ENCODE measurements at places on chromosomes 6 and 20. TPM values are rescaled to one million over a fixed set of nuclear protein-coding genes. Genes with fewer than 3 reads are reported as not detected.

The SLC22A16 gene
- not detected for total RNA-seq

The RIMS4 gene
- total RNA-seq, result 0.13 TPM

- H3K4me1 ChIP-seq, result no peaks in the 10 kb centered on the region
- H3K27ac ChIP-seq, result no peak overlapping the region
- no peaks in the 10 kb centered on the region for H3K36me3 ChIP-seq
- no peak overlapping the region for H3K4me3 ChIP-seq
- DNase-seq, result no peak
- H3K27me3 ChIP-seq, result no peaks in the 10 kb centered on the region
Measured at GRCh38 chr6:9745966-9746365, 668.9 kb downstream of the TFAP2A start.

DNA sequence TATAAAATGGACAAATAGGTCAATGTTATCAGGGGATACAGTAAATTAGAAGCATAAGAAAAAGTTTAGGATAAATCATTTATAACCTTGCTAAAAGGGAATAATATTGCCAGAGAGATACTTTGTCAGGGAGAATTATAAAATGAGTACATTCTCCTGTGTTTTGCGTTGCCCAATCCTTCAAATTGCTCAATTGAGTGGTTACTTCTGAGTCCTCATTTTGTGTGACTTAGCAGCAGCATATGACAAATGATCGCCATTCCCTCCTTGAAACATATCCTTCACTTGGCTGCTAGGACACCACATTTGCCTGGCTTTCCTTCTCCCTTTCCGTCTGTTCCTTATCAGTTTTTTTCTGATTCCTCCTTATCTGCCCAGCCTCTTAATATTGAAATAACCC, 106.7 kb upstream of the FLRT3 start:
- H3K27me3 ChIP-seq, result no peaks in the 10 kb centered on the region
- 0 out of 2 replicates have a peak, but pooled peaks cover 3% of the 10 kb centered on the region for H3K4me1 ChIP-seq
- H3K4me3 ChIP-seq, result no peak overlapping the region
- H3K27ac ChIP-seq, result no peak overlapping the region
- no peak for DNase-seq

DNA sequence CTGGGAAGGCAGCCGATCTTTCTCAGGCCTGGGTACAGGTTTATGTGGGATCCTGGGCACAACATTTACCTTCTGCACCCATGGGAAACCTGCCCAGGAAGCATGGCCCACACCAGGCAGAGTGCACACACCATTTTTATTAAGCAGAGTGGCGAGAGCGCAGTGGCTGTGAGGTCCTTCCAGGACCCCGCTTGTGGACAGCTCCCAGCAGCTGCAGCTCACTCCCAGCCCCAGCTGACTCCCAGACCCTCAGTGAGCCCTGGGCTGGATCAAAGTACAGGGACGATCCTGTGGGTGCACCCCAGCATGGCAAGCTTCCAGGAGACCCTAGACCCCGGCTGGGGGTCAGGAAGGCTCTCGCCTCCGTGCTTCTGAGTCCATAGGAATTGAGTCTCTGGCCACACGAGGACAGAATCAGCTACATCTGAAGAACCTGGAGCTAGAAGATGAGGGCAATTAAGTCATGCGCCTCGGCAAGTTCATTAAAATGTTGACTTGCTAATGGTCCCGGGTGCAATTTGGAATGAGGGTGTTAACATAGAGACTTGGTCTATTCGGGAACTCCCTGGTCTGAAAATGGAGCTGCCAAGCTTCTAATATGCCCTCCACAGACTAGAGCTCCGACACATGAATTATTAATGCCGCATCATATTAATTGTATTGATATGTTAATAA, 65.4 kb upstream of the SLCO4A1 start:
- no peak overlapping the region for H3K4me3 ChIP-seq
- H3K4me1 ChIP-seq, result no peaks in the 10 kb centered on the region
- H3K27me3 ChIP-seq, result peaks cover 100% of the 10 kb centered on the region

- H3K4me1 ChIP-seq, result no peaks in the 10 kb centered on the region
- H3K27me3 ChIP-seq, result peaks cover 40% of the 10 kb centered on the region
- no peak overlapping the region for H3K27ac ChIP-seq
- H3K36me3 ChIP-seq, result no peaks in the 10 kb centered on the region
Measured at GRCh38 chr6:167211881-167212712, 54.3 kb upstream of the GPR31 start.

DNA sequence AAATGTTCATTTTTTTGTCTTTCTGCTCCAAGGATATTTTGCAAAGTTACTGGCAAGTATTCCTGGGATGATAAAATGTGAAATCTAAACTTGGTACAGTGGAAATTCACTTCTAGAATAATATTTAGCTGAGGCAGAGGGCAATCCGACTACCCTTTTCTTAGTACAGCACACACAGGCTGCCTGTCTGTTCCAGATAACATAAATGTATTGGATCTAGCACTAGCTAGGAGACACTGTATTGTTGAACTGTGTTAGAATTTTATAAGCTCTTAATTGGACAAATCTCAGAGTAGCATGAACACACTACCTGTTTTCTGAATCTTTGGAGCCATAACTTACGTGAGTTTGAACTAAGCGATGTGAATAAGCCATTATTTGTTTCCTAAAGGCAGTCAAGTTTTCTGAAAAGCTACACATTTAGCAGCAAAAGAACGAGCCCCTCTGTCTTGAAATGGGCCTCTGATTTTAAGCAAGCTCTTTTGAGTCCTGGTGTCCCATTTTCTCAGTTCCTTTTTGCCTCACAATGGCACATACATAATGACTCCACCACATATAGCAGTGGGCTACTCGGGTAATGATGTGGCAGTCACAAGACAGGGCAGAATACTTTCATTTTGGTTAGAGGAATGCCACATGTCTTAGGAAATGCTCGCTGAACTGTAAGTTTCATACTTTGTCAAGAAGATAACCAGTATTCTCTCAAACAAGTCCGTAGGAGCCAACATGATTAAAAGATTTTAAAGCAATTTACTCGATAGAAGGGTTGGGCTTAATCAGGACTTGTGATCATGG, 116.5 kb upstream of the ESR1 start:
- no peaks in the 10 kb centered on the region for H3K4me1 ChIP-seq
- DNase-seq, result no peak
- H3K4me3 ChIP-seq, result no peak overlapping the region

The PRR18 gene
- not detected for total RNA-seq

- H3K27me3 ChIP-seq, result no peaks in the 10 kb centered on the region
- no peak overlapping the region for H3K4me3 ChIP-seq
- no peak overlapping the region for H3K27ac ChIP-seq
- H3K36me3 ChIP-seq, result no peaks in the 10 kb centered on the region
- H3K4me1 ChIP-seq, result no peaks in the 10 kb centered on the region
Measured at GRCh38 chr6:142913511-142914047, 31.4 kb downstream of the HIVEP2 start.

- H3K27ac ChIP-seq, result no peak overlapping the region
- no peak overlapping the region for H3K4me3 ChIP-seq
- H3K4me1 ChIP-seq, result peaks cover 34% of the 10 kb centered on the region
- no peaks in the 10 kb centered on the region for H3K27me3 ChIP-seq
- DNase-seq, result no peak
- peaks cover 51% of the 10 kb centered on the region for H3K36me3 ChIP-seq
Measured at GRCh38 chr6:108575905-108576494, 15.3 kb downstream of the FOXO3 start.

DNA sequence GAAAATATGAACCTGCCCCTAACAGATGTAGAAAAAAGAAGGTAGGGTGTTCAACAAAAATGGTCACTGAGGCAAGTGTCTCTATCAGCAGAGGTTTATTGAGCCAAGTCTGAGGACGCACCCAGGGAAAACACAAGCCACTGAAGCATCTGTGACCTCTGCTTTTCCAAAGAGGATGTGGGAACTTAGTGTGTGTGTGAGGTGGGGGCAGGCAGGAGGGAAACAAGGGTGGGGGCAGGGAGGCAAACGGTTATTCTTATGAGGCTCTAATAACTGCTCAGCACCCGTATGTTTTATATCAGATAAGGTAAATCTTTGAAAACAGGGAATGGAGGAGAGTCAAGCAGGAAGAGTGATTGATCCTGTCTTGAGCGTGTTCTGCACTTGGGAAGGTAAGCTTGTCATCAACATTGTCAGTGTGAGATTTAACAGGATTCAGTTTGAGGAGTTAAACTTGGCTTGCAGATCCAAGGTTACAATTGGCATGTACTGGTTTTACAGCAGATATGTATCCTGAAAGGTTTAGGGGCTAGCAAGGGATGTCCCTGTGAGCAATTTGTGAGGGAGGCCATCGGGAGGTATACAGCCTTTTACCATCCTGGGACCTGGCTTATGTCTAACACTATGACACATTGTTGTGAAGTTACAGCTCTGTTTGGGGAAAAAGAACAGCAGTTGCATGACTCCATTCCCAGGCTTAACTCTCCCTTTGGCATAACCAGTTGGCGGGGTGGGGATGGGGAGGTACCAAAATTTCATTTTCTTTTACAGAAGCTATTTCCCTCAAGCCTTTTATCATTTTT, 33.7 kb downstream of the NINL start:
- no peak for DNase-seq
- H3K27me3 ChIP-seq, result no peaks in the 10 kb centered on the region
- no peak overlapping the region for H3K27ac ChIP-seq
- H3K4me3 ChIP-seq, result no peak overlapping the region
- peaks cover 30% of the 10 kb centered on the region for H3K4me1 ChIP-seq
- H3K36me3 ChIP-seq, result no peaks in the 10 kb centered on the region

The OTOR gene
- total RNA-seq, result not detected

- no peaks in the 10 kb centered on the region for H3K36me3 ChIP-seq
- H3K4me1 ChIP-seq, result no peaks in the 10 kb centered on the region
- no peak overlapping the region for H3K4me3 ChIP-seq
- no peak overlapping the region for H3K27ac ChIP-seq
- no peak for DNase-seq
- H3K27me3 ChIP-seq, result peaks cover 80% of the 10 kb centered on the region
Measured at GRCh38 chr6:170273681-170274080, 17.2 kb downstream of the DLL1 start.

GRCh38 chr20:43800186-43800585, 73.4 kb upstream of the GTSF1L start:
- H3K27ac ChIP-seq, result no peak overlapping the region
- H3K27me3 ChIP-seq, result no peaks in the 10 kb centered on the region
- no peak for DNase-seq
- peaks cover 8% of the 10 kb centered on the region for H3K4me1 ChIP-seq
- no peaks in the 10 kb centered on the region for H3K36me3 ChIP-seq
- H3K4me3 ChIP-seq, result no peak overlapping the region

DNA sequence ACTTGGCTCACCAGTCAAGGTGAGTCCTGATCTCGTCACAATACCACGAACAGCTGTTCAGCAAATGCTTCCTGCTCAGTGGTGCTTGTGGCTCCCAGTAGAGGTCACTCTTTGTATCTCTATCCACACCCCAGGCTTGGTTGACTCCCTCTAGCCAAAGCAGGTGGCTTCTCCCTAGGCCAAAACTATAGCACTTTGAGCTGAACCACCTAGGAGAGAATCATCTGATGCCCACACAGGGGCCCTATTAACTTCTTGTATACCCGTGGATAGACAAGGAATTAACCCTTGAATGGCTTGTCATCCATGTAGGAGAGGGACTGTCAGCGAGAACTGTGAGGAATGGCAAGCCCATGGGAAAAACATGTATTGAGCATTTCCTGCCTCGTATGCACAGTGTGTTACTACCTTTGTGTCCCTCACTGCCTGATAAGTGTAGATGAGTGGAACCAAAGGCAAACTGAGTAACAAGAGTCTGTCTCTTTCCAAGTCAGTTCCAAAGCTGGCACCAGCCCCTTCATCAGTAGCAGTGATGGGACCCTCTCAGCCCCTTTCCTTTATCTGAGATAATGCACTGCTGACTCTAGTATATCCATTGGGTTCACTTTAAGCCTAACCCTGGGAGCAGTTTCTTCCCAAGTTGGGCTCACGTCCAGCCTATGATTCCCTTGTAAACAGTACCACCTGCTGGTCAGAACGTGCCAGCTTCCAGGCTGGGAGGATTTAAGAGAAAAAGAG, 42.5 kb downstream of the EIF2S2 start:
- H3K4me3 ChIP-seq, result no peak overlapping the region
- peaks cover 13% of the 10 kb centered on the region for H3K4me1 ChIP-seq
- H3K27me3 ChIP-seq, result no peaks in the 10 kb centered on the region
- 0 out of 2 replicates have a peak overlapping the region, but pooled peaks have one; percentile 33 for H3K27ac ChIP-seq
- DNase-seq, result peak; percentile 75
- H3K36me3 ChIP-seq, result no peaks in the 10 kb centered on the region

DNA sequence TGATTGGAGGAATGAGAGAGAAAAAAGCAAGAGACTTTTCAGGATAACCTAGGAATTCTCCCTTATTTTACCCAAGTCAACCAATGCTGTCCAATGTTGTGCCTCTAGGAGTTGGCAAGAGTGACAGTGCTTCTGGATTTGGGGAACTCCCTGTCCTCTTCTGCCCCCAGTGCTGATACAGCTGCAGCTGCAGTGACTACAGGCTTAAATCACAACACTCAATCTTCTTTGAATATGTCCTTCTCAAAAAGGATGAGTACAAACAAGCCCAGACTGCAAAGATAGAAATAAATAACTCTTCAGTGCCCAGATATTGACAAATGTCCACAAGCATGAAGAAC, 141.0 kb upstream of the COL21A1 start:
- no peaks in the 10 kb centered on the region for H3K27me3 ChIP-seq
- H3K27ac ChIP-seq, result no peak overlapping the region
- no peaks in the 10 kb centered on the region for H3K36me3 ChIP-seq
- no peak overlapping the region for H3K4me3 ChIP-seq
- DNase-seq, result no peak
- peaks cover 21% of the 10 kb centered on the region for H3K4me1 ChIP-seq

- no peaks in the 10 kb centered on the region for H3K27me3 ChIP-seq
- no peaks in the 10 kb centered on the region for H3K36me3 ChIP-seq
- H3K27ac ChIP-seq, result no peak overlapping the region
- H3K4me3 ChIP-seq, result no peak overlapping the region
Measured at GRCh38 chr20:2871111-2871465, 2.2 kb upstream of the PTPRA start.

- no peaks in the 10 kb centered on the region for H3K27me3 ChIP-seq
- no peaks in the 10 kb centered on the region for H3K4me1 ChIP-seq
- no peaks in the 10 kb centered on the region for H3K36me3 ChIP-seq
- no peak for DNase-seq
Measured at GRCh38 chr6:23964865-23965264, 161.2 kb upstream of the NRSN1 start.

GRCh38 chr6:135176464-135176863, 4.6 kb upstream of the MYB start:
- no peak overlapping the region for H3K4me3 ChIP-seq
- H3K36me3 ChIP-seq, result no peaks in the 10 kb centered on the region
- H3K27ac ChIP-seq, result no peak overlapping the region
- peak; percentile 15 for DNase-seq
- H3K4me1 ChIP-seq, result no peaks in the 10 kb centered on the region
- no peaks in the 10 kb centered on the region for H3K27me3 ChIP-seq

GRCh38 chr6:125296471-125296870, 5.3 kb downstream of the HDDC2 start:
- peaks cover 12% of the 10 kb centered on the region for H3K4me1 ChIP-seq
- peaks cover 65% of the 10 kb centered on the region for H3K36me3 ChIP-seq
- no peak overlapping the region for H3K27ac ChIP-seq
- no peak overlapping the region for H3K4me3 ChIP-seq
- no peaks in the 10 kb centered on the region for H3K27me3 ChIP-seq
- no peak for DNase-seq

GRCh38 chr20:62020935-62021701, 44.6 kb downstream of the TAF4 start:
- H3K4me1 ChIP-seq, result no peaks in the 10 kb centered on the region
- H3K36me3 ChIP-seq, result no peaks in the 10 kb centered on the region
- H3K27me3 ChIP-seq, result no peaks in the 10 kb centered on the region
- DNase-seq, result no peak
- no peak overlapping the region for H3K4me3 ChIP-seq

Measured in PC-9 (cell line).